Activated CD4-positive, alpha-beta T cell treated with anti-CD3 and anti-CD28 coated beads, Interleukin-2, amount 50 U/mL, for 16 hours (primary cell): ENCODE measurements at places on chromosomes 5 and 9.

- no peak for DNase-seq
These were observed 21.1 kb upstream of the CPEB4 start for GRCh38 chr5:173866858-173867679.

GRCh38 chr9:81522716-81523551 lies 166.4 kb downstream of the TLE1 start:
- DNase-seq, result peak; percentile 1

GRCh38 chr5:21219966-21220365 lies 1232.0 kb upstream of the CDH18 start:
- no peak for DNase-seq

GRCh38 chr9:104951487-104951886 lies 23.5 kb upstream of the ABCA1 start:
- no peak for DNase-seq

- no peak for DNase-seq
These were observed 21.5 kb downstream of the STC2 start for GRCh38 chr5:173306695-173307094.

DNA sequence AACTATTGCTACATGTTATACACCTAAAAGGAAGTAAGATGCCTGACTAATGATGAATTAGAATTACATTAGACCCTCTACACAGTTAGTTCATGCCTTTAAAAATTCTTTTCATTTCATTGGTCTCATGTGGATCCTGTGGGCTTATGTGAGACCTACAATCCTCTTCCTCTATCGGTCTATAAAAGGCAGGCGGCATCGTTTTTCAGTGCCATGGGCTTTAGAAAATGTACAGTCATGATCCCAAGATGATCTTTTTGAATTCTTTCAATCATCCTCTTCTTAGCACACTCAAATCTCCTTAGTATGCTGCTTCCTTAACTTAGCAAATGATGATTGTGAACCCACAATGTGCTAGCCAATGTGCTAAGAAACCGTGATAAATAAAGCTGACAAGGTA lies 193.9 kb downstream of the ZNF608 start:
- no peak for DNase-seq

GRCh38 chr5:57845025-57845424 lies 362.4 kb upstream of the ACTBL2 start:
- no peak for DNase-seq

DNA sequence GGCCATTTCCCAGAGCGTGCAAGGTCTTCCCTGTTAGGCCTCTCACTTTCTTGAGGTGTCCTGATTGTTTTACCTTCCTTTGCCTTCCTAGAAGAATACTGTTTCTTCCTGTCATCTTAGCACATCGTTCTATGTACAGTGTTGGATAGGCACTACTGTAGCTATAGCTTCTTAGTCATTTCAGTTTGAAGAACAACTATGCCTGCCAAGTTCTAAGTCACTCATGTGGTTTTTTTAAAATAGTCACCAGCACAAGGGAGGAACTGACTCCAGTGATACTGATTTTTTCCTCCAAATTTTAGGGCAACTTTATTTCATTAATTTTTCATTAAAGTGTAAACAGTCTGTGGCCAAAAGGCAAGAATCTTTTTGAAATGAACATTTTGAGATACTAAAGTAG lies 122.4 kb upstream of the NR5A1 start:
- DNase-seq, result no peak
